Peyer's patch (tissue), 4 donors: ENCODE measurements at places on chromosomes 1 and 21.

- no peak overlapping the region for H3K27ac ChIP-seq
- H3K4me3 ChIP-seq: no peak overlapping the region
- H3K4me1 ChIP-seq: no peaks in the 10 kb centered on the region
- no peak for DNase-seq
Measured at GRCh38 chr1:84467298-84467697, 11.8 kb upstream of the RPF1 start.

DNA sequence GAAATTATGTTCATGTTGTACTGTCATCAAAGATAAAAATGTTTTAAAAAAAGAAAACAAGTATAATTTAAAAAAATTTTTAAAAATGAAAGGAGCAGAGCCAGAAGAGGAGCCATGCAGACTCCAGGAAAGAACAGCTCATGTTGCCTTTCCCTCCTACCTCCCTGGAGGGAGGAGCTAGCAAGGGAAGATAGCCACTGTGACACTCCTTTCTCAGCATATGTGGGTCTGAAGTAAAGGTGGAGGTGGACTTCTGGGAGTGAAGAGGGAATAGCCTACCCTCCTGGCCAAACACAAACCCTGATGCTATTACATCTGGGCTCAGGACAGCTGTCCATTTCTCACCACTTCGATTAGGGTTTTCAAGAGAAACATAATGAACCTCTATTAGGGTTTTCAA, 54.2 kb downstream of the SLC2A1 start:
- H3K36me3 ChIP-seq: no peaks in the 10 kb centered on the region
- no peak overlapping the region for H3K4me3 ChIP-seq
- H3K27me3 ChIP-seq: no peaks in the 10 kb centered on the region
- DNase-seq: no peak
- H3K4me1 ChIP-seq: no peaks in the 10 kb centered on the region

- DNase-seq: no peak
- no peak overlapping the region for H3K4me3 ChIP-seq
- H3K36me3 ChIP-seq: no peaks in the 10 kb centered on the region
- H3K4me1 ChIP-seq: no peaks in the 10 kb centered on the region
- H3K27ac ChIP-seq: peak overlapping the region; percentile 70
Measured at GRCh38 chr21:43757601-43758000, 18.5 kb downstream of the CSTB start.

GRCh38 chr1:56147034-56147433, 432.3 kb downstream of the PLPP3 start:
- no peak overlapping the region for H3K27ac ChIP-seq
- H3K27me3 ChIP-seq: no peaks in the 10 kb centered on the region
- no peak for DNase-seq
- H3K4me3 ChIP-seq: no peak overlapping the region
- no peaks in the 10 kb centered on the region for H3K36me3 ChIP-seq

- no peaks in the 10 kb centered on the region for H3K4me1 ChIP-seq
- H3K27me3 ChIP-seq: no peaks in the 10 kb centered on the region
- H3K4me3 ChIP-seq: no peak overlapping the region
- no peak overlapping the region for H3K27ac ChIP-seq
Measured at GRCh38 chr1:210440081-210440480, 111.4 kb downstream of the HHAT start.

DNA sequence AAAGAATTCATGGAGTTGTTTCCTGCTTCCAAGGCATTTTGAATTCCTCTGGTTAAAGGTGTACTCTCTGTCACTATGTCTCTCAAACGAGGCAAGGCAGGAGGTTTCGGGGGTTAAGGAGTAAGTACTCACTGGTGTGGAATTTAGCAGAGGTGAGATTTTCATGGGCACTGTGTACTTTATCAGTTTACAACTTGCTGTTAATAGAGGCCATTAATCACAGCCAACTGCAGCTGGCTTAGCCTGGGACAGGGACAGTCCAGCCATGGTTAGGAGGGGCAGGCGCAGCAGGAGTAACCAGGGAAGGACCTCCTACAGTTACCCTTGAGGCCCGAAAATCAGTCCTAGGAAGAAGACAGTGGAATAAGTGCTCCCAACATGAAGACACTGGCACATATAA, 18.1 kb upstream of the TMEM9 start:
- H3K36me3 ChIP-seq: no peaks in the 10 kb centered on the region
- no peak for DNase-seq
- no peak overlapping the region for H3K27ac ChIP-seq
- H3K27me3 ChIP-seq: no peaks in the 10 kb centered on the region
